Skin of body (tissue), 3 donors: ENCODE measurements at places on chromosomes 3 and 15. TPM values are rescaled to one million over a fixed set of nuclear protein-coding genes. Genes with fewer than 3 reads are reported as not detected.

The ZNF80 gene
- not detected for total RNA-seq

The NMNAT3 gene
- total RNA-seq: 6.7 TPM

The NANOGP8 gene
- total RNA-seq: 0.89 TPM

The SLC30A4 gene
- total RNA-seq: 7.3 TPM

The TMCO5A gene
- not detected for total RNA-seq

The THSD4 gene
- 24.3 TPM for total RNA-seq

The GOLGA6L9 gene
- total RNA-seq: 3.7 TPM

The ICE2 gene
- 52.6 TPM for total RNA-seq

The UNC13C gene
- 2.1 TPM for total RNA-seq

The AADACL2 gene
- 21.6 TPM for total RNA-seq

The ADAMTS9 gene
- total RNA-seq: 132 TPM

The DNAH1 gene
- 5.4 TPM for total RNA-seq

The PKM gene
- 221 TPM for total RNA-seq

The ARL14 gene
- total RNA-seq: not detected

The TLE3 gene
- total RNA-seq: 62.5 TPM

The FAM107A gene
- 0.59 TPM for total RNA-seq

The NEK11 gene
- 14.9 TPM for total RNA-seq

The P2RY12 gene
- total RNA-seq: 1.7 TPM

The BLM gene
- total RNA-seq: 6.3 TPM

The UBAP1L gene
- total RNA-seq: 2.2 TPM

The SEMA3B gene
- total RNA-seq: 21.8 TPM

The RPP14 gene
- total RNA-seq: 13.2 TPM

The PLCD1 gene
- total RNA-seq: 26.2 TPM

The CIDEC gene
- 29.4 TPM for total RNA-seq

The MASP1 gene
- total RNA-seq: 26.5 TPM

The OXTR gene
- total RNA-seq: 0.59 TPM

The TRIP4 gene
- total RNA-seq: 15.5 TPM

The LRRIQ4 gene
- not detected for total RNA-seq

The KBTBD13 gene
- 0.30 TPM for total RNA-seq

The MGLL gene
- 32.7 TPM for total RNA-seq

The ZBTB38 gene
- 58.9 TPM for total RNA-seq

The SLC2A2 gene
- not detected for total RNA-seq

The PFKFB4 gene
- 5.4 TPM for total RNA-seq

The NOX5 gene
- total RNA-seq: 0.39 TPM

The GPR149 gene
- total RNA-seq: not detected

The CISH gene
- total RNA-seq: 10.0 TPM

The TGM4 gene
- total RNA-seq: not detected

The GOLGA6L7 gene
- total RNA-seq: not detected

The BFSP2 gene
- not detected for total RNA-seq

The TTC14 gene
- 36.6 TPM for total RNA-seq

The SPSB4 gene
- total RNA-seq: 3.8 TPM

The PLA2G4D gene
- total RNA-seq: 4.8 TPM

The DISP2 gene
- 0.79 TPM for total RNA-seq

The SERPINI1 gene
- total RNA-seq: 14.6 TPM

The NUP210 gene
- 4.1 TPM for total RNA-seq

The SLC6A11 gene
- total RNA-seq: 0.49 TPM

The TF gene
- 43.0 TPM for total RNA-seq

The MITF gene
- 43.2 TPM for total RNA-seq

The MAP6D1 gene
- 1.2 TPM for total RNA-seq

The MB21D2 gene
- 14.4 TPM for total RNA-seq

The COL8A1 gene
- total RNA-seq: 6.2 TPM

The RPP25 gene
- 2.1 TPM for total RNA-seq

The SCG5 gene
- total RNA-seq: 5.0 TPM

The LIPC gene
- total RNA-seq: 0.30 TPM

The GABRB3 gene
- 1.8 TPM for total RNA-seq

The UROC1 gene
- total RNA-seq: not detected
